ENCODE measurements at places on chromosomes 3 and 15.

DNA sequence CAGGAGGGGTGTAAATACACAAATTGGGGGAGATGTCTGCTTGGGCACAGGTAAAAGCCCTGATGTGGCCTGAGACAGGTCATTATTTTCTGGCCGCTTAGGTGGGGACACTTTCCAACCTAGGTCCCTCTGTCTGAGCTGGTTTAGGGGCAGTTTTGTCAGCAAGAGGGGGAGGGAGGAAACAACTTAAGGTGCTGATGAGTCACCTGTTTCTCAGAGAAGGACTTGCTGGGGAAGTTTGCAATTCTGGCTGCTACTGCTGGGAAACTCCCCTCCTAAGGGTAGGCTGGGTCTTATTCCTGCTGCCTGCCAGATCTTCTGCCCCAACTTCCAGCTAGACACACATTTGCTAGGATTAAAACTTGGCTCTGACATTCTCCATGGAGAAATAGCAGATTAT lies 4.8 kb upstream of the RHOV start:
- no peak for DNase-seq

DNA sequence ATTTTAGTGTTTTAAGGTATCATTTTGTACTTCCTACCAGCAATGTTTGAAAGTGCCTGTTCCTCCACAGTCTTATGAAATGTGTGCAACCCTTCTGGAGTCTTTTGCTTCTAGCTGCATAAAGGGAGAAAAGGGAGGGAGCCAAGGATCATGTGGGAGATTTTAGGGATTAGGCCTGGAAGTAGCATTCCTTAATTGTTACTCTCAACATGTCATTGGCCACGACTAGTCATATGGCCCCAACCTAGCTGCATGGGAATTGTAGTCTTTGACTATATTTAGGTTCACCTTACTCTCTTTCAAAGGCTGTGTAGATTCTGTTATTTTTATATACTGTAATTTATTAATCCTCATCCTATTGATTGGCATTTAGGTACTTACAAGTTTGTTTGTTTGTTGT lies 14.9 kb downstream of the CRTAP start:
- DNase-seq, result peak; percentile 52

DNA sequence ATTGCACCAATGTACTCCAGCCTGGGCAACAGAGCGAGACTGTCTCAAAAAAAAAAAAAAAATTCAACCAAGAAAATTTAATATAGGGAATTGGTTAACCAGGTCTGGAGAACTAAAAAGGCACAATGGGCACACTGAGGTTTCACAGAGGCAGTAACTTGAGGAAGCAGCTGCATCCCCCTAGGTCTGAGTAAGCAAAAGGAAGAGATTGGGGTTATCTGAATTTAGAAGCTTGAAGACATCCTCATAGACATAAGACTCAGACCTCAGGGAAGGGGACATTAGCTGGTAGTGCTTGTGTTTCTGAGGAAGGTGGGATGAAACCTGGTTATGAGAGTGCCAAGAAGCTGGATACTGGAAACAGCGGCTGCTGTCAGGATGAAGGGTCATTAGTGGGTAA lies 50.1 kb upstream of the LEKR1 start:
- DNase-seq, result no peak

DNA sequence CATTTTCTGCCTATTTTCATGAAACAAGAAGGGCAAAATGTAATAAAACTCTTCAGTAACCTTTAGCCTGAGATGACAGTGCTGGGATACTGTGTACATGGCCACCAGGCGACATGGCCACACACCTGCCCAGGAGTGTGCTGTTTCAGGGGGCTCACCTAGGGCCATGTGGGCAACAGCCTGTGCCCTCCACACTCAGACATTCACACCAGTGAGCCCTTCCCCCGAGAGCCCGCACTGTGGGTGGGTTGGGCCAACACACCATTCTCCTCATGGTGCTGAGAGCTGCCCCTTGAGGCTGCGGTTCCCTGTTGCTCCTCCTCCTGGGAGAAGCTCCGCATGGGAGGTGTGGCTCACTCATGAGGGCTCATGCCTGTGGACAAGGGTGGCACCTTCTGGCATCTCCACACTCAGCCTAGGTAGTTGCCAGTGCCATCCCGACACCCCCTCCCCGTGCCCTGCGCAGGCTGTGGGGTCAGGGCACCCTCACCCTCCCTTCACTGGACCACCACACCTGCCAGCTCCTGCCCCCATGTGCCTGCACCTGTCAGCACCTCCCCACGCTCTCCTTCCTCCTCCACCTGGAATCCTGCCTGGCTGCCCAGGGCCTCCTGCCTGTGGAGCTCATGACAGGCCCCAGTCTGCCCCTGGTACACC lies 19.7 kb downstream of the OCA2 start:
- DNase-seq, result peak; percentile 2

All from GM03348 (cell line).